Muscle of arm (tissue), 14 donors: ENCODE measurements at places on chromosomes 11 and 22. TPM values are rescaled to one million over a fixed set of nuclear protein-coding genes. Genes with fewer than 3 reads are reported as not detected.

GRCh38 chr11:35324981-35325380 lies 94.4 kb downstream of the SLC1A2 start:
- no peak for DNase-seq

DNA sequence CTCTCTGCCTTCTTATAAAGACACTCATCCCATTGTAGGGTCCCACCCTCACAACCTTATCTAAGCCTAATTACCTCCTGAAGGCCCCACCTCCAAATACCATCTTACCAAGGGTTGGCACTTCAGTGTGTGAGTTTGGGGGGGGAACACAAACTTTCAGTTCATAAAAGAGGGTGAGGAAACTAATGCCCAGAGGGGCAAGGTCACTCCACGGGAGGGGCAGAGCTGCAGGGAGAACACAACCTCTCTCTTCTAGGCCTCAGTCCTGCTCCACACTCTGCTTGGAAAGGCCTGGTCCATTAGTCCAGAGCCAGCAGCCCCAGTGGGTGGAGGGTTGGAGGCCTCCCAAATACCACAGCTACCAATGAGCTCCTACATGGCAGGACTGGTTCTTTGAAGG lies 2.7 kb upstream of the BATF2 start:
- no peak for DNase-seq

Gene CCDC81
- polyA plus RNA-seq: 1.5 TPM

DNA sequence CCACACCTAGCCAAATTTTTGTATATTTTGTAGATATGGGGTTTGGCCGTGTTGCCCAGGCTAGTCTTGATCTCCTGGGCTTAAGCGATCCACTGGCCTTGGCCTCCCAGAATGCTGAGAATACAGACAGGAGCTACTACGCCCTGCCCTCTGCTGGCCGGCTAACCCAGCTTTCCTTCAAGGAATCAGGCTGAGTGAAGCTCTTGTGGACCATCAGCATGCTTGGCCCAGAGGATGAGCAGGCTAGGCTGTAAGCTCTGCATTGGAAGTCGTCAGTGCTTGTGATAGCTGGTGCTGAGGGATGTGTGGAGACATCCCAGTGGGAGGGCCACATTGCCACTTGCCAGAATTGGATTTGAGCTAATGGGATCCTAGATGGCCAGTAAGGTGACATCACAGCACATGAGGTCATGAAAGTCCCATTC lies 60.6 kb downstream of the MED15 start:
- no peak for DNase-seq

- DNase-seq: no peak
Measured at GRCh38 chr22:25976356-25976755, 192.9 kb upstream of the SEZ6L start.

GRCh38 chr22:25360891-25361645 lies 141.6 kb downstream of the CRYBB2 start:
- DNase-seq: no peak

DNA sequence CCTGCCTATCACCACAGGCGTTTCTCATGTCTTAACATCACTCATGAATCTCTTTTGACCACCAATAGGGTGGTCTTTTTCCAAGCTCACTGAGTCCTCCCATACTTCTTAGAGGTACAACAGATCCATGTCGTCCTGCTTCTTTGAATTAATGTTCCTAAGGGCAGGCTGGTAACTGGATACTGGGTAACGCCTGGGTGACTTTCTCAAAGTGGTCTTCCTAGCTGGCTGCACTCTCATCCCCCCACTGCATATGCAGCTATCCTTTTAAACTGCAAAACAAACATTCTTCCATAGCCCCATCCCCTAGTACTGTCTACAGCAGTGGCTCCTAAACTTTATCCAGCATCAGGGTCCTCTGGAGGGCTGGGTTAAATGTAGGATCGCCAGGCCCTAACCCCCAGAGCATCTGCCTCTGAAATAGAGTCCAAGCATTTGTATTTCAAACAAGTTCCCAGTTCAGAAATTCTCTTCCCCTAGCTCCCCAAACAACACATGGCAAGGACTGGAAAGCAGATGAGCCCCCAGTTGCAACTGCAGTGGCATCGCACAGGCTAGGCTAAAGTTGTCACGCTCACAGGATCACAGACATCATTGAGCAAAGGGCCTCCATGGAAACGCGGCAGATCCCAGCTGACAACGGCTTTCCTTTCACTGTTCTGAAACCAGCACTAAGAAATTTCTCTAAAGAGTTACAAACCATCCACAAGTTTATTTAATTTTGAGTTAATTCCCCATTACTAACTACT lies 204.9 kb downstream of the LARGE1 start:
- no peak for DNase-seq

Gene LRP4
- 20.6 TPM for polyA plus RNA-seq

DNA sequence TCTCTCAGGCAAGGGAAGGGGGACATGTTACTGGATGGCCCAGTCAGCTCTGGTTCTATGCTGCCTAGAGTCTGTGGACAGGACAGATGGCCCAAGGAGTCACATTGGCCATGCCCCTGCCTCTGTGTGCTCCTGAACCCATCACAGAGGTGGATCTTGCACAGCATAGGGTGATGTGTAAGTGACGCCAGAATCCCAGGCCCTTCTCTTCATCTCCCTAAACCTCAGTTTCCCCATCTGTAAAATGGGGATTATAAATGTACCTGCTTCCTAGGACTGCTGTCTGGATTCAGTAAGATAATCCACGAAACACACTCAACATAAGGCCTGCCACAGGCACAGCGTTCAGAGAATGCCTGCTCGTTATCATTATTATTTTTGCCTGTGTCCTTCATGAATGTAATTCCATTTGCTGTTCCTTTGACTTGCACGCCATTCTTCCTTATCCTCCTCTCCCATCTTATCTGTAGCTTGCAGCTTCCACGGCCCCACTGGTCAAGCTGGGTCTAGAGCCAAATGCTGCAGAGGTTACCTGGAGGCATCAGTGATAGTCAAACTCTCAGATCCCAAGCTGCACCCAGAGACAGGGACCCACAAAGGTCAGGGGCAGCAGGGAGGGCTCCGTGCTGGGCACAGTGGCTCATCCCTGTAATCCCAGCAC lies 207.0 kb downstream of the MN1 start:
- DNase-seq: no peak

Gene HPS4
- polyA plus RNA-seq: 18.6 TPM

DNA sequence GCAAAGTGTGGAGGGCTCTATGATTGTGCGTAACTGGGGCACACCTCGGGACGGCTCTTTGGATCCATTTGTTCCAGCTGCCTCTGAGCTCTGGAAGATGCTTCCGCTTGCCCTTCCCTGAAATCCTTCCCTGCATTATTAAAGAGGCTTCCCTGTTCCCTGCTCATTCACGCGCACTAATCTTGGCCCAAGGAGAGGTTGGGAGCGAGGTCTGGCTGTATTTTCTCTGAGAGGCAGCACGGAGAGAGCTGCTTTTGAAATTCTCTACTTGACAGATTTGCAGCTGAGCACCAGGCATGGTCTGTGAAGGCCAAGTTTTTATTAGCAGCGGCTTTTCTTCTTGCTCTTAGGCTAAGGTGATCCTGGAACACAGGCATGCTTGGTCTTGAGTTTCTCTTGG lies 94.8 kb upstream of the NTM start:
- DNase-seq: no peak

Gene MYEOV
- polyA plus RNA-seq: 0.47 TPM

DNA sequence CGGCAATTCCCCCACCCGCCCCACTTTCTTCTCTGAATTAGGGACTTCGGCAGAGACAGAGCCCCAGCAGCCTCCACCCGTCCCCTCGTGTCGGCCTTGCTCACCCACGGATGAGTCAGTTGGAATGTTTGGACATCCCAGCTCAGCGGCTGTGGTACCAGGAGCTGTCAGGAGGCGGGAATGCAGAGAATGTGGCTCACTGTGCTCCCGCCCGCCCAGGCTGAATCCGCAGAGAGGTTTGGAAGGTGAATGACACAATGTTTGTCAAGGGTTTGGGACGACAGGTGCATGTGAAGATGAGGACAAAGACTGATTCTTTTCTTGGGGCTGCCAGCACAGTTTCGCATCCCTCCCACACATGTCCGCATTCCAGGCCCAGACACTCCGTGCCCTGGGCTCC lies 39.6 kb downstream of the LIF start:
- DNase-seq: no peak

DNA sequence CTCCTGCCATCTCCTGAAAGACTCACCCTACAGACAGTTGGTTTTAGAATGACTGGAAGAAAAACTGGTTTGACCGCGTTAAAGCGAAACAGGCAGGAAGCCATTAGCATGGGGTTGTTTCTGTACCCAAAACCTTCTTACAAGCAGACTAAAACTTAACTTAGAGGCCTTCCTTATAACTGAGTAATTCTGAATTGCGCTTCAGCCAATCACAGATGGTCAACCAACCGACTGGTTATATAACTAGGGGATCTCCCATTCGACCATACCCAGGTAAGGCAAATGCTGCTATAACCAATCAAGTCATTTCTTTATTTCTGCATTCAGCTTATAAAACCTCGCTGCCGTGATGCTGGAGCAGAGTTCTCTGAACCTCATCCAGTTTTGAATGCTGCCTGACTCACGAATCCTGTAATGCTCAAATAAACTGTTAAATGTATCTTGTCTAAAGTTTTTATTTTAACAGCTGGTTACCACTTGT lies 87.8 kb upstream of the DRD2 start:
- no peak for DNase-seq

DNA sequence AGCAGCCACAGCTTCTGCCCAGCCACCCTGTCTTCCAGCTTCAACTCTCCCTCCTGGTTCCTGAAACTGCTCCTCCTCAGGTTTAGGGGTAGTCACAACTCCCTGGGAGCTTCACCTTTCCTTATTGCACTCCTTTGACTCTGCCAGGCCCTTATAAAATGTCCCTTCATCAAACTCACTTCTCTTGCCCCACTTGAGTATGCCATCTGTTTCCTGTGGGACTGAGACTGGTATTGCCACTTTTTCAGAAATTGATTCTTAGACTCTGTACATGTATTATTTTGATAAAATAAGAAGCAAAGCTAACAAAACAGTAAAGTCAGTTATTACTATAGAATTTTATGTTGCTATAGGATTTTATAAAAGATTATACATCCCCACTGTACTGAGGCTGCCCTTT lies 134.1 kb downstream of the SPON1 start:
- DNase-seq: no peak

DNA sequence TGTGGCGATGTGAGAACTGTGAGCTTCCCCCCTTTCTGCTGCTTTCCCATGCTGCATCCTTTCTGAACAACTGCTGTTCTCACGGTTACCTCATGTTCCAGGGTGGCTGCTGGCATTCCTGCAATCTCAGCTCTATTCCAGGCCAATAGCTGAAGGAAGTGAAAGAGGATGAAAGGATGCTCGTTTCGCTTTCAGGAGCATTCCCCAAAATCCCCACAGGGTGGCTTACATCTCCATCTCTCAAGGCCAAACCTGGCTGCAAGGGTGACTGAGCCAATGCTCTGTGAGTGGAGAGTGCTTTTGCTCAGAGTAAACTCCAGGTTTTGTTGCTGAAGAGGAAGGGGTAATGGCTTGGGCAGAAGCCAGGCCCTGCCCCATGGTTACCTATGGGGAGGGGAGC lies 848.2 kb downstream of the BRD1 start:
- no peak for DNase-seq

DNA sequence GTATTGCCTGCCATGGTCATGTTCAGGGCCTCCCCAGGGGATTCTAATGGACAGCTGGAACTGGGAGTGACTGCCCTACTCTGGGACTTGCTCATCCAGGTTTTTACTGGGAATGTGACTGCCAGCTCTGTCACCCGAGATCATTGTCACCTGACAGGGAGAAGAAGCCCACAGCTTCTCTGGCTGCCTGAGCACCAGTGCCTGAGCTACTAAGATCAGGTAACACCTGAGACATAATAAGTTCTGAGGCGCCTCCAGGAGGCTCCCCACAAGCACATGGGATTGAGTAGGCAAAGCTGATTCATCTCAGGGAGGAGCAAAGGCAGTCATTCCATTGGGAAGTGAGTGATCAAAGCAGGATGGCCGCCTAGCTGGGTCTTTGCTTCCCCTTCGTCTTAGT lies 84.2 kb upstream of the GALNT18 start:
- DNase-seq: no peak
